ENCODE measurements at places on chromosomes 13 and 19.

DNA sequence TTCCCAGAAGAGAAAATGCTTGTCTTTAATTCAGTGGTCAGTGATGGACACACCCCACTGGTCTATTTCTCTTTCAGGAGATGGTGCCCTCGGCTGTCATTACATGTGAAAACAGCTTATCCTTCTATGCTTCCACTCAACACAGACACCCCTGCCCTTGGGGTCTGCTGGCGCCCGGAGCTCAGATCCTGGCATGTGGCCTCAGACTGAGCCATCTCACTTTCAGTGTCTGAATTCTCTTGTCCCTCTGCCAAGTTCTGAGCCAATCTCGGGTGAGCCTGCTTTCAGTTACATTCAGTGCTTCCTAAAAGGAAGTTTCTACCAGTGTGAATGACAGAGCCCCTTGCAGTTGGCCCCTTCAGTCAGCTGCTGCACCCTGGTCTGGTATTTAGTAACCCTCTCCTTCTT lies 293.6 kb downstream of the DNAJC15 start:
- no peak for DNase-seq

DNA sequence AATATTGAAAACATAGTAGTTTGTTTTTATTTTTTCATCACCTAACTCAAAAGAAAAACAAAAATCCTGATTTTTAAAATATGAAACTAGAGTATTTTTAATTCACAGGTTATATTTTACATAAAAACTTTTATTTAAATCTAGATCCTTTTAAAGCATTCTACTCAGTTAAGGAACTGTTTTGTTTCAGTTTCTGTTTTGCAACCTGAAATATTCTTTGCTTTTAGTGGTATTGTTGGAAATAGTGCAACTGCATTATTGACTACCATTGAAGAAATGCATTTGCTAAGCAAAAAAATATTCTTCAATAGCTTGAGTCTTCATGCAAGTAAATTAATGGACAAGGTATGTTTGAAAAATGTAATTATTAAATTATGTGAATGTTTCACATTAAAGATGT lies 43.8 kb downstream of the COG6 start:
- no peak for DNase-seq

DNA sequence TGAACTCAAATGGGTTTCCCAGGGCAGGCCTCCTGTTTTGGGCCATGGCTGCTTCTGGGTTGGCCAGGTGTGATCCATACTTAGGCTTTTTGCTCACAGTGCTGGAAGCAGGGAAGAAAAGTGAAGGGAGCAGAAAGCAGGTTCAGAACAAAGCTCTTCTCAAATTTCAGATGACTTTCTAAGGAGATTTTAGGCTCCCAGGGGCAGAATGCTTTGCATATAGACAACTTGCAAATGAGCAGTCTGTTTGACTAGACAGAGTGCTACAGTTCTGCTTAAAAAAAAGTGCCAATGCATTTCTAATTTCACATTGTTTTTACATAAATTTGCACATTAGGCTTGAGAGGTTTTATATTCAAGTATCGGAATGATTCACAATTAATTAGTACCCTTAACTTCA lies 2.6 kb upstream of the SLC10A2 start:
- no peak for DNase-seq

- DNase-seq = no peak
Measured at GRCh38 chr13:23985839-23986238, 88.5 kb upstream of the C1QTNF9B start.

DNA sequence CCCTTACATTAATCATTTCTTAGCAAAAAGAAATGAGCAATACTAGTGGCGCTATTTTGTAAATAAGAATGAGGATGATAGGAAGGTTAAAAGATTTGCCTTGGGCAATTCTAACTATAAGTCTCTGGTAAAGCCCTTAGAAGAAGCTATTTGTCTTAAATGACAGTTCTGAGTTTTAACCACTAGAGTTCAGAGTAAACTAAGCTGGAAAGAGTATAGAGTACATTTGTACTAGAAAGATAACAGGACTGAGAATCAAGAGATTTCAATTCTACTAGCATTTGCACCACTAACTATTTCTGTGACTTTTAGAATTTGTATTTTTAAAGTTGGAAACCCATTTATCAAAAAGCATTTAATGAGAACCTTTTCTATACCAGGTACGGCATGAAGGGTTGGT lies 750.3 kb downstream of the OLFM4 start:
- no peak for DNase-seq

DNA sequence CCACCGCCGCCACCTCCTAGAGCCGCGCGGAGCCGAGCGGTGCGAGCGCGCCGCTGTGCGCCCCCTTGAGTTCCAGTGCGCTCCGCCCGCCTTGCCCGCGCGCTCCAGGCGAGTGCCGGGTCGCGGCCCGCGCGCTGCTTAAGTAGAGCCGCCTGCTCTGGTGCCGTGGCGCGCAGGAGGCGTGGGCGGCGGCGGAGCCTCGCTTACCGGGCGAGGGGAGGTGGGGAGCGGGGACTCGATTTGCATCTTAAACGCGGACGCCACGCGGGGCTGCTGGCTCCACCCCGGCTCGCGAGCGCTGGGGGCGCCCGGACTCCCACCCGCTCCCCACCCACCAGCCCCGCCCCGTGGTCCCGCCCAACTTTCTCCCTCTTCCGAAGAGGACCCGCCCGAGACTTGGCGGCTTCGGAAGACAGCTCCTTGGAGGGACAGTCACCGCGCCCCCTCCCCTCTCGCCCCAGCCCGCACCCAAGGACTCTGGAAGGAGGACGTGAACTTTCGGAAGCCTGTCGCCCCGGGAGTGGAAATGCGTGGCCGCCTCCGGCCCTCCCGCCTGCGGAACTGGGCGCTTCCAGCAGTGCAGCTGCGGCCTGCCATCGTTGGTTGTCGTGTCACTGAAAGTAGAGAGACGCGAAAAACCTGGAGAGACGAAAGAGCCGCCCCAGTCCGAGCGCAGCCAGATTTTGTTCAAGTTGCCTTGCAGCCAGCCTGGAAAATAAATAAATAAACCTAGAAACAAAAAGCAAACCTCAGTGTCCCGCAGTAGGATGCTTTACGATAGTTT lies at the start of gene KCTD12:
Gene KCTD12 (minus strand): TSS at position 114 of the 784 bp plus-strand sequence. CDS start 257 bp downstream, outside the sequence.
- DNase-seq = peak; percentile 37

GRCh38 chr13:75136151-75136550 lies 345.8 kb downstream of the TBC1D4 start:
- no peak for DNase-seq

- no peak for DNase-seq
Measured at GRCh38 chr13:81488021-81488420, 1147.1 kb upstream of the SPRY2 start.

GRCh38 chr13:113649212-113649611 lies 8.8 kb downstream of the ATP4B start:
- DNase-seq = no peak

GRCh38 chr13:91904005-91904404 lies 505.6 kb downstream of the GPC5 start:
- no peak for DNase-seq

GRCh38 chr19:46463516-46463915 lies 7.8 kb downstream of the PNMA8A start:
- no peak for DNase-seq

- DNase-seq = no peak
Measured at GRCh38 chr19:20482721-20483120, 82.9 kb downstream of the ZNF737 start.

GRCh38 chr13:38950987-38951386 lies 39.6 kb downstream of the STOML3 start:
- no peak for DNase-seq

- DNase-seq = no peak
Measured at GRCh38 chr19:40155749-40156265, 35.4 kb upstream of the MAP3K10 start.

DNA sequence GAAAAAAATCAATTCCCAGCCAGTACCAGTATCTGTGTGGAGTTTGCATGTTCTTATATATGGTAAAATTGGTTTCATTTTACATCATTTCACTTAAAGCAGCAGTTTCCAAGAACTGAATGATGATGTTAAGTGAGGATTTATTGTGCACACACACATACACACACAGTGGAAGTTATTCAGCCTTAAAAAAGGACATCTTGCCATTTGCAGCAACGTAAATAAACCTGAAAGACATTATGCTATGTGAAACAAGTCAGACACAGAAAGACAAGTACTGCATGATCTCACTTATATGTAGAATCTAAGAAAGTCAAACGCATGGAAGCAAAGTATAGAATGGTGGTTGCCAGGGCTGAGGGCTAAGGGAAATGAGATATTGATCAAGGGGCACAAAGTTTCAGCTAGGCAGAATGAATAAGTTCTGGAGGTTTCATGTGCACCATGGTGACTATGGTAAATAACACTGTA lies 5.3 kb downstream of the SIGLECL1 start:
- no peak for DNase-seq

DNA sequence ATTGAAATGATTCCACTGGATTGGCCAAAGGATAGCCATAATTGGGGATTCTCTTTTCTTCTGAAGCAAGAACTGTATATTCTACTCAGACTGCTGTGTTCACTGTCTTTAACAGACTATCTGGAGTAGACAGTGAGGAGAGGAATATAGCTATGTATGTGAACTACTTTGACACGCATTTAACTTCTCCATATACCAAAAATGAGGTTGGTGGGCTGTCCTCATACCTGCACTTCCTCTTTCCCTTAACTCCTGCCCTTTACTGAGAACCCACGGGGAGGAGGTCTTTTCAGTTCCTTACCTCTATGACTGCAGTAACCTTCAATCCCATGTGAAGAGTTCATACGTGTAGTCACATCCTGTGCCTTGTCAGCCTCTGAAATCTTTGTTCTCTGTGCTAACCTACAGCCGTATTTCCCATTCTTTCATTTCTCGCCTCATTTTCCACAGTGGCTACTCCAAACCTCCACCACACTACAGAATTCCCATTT lies 305.8 kb downstream of the MTUS2 start:
- no peak for DNase-seq

DNA sequence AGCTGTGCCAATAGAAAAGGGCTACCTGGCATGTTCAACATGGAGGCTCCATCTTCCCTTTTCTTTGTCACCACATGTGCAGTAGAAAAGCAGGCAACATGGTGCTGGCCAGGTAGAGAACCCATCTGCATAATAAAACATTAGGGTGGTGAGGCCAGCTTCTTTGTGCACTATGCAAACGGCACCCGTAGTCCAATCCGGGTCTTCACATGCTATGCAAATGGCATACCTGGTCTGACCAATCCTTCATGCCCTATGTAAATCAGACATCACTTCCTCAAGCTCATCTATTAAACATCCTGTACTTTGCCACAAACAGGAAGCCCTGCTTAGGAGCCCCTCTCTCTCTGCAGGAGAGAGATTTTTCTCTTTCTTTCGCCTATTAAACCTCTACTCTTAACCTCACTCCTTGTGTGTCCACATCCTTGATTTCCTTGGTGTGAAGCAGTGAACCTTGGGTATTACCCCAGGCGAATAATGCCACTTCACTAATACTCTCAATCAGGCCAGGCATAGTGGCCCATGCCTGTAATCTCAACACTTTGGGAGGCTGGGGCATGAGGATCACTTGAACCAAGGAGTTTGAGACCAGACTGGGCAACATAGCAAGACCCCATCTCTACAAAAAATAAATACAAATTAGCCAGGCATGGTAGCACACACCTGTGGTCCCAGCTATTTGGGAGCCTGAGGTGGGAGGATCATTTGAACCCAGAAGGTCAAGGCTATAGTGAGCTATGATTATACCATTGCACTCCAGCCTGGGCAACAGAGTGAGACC lies 111.3 kb upstream of the MRI1 start:
- no peak for DNase-seq

- no peak for DNase-seq
Measured at GRCh38 chr13:36530050-36530789, 97.9 kb downstream of the CCNA1 start.

DNA sequence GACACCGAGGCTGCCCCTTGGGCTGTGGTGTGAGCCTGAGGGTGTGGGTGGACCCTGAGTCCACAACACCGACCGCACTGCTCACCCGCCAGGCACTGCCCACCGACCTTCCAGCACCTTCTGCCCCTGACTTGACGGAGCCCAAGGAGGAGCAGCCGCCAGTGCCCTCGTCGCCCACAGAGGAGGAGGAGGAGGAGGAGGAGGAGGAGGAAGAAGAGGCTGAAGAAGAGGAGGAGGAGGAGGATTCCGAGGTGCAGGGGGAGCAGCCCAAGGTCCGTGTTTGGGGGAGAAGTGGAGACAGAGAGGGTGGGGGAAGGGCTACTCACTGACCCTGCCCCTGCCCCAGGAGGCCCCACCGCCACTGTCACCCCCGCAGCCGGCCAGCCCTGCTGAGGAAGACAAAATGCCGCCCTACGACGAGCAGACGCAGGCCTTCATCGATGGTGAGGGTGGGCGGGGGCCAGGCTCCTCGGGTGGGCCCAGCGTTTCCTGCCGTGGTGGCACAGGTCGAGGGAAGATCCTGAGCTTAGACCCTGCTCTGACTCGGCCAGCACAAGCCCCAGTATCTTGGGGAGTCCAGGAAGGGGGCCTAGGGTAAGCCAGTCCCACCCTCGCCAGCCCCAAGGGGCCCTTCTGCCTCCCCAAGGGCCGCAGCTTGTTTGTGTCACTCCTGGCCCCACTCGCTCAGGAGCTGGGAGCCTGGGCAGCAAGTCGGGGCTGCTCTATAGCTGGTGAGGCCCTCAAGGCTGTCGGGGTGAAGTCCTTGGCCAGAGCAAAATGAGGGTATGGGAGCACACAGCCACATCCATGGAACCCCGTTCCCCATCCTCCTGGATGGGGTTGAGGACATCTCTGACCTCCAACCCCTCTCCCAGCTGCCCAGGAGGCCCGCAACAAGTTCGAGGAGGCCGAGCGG lies 12.2 kb downstream of the PRKCSH start:
- no peak for DNase-seq

DNA sequence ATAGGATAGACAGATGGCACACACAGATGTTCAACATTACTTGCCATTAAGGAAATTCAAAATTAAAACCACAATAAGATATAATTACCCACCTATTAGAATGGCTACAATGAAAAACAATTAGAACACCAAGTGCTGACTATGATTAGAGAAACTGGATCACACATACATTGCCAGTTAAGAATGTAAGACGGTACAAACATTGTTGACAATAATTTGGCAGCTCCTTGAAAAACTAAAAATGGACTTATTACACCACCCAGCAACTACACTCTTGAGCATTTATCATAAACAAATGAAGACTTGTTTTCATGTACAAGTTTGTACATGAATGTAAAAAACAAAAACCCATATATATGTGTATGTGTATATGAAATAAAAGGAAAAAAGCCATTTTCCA lies 13.7 kb downstream of the ZNF461 start:
- DNase-seq = no peak

DNA sequence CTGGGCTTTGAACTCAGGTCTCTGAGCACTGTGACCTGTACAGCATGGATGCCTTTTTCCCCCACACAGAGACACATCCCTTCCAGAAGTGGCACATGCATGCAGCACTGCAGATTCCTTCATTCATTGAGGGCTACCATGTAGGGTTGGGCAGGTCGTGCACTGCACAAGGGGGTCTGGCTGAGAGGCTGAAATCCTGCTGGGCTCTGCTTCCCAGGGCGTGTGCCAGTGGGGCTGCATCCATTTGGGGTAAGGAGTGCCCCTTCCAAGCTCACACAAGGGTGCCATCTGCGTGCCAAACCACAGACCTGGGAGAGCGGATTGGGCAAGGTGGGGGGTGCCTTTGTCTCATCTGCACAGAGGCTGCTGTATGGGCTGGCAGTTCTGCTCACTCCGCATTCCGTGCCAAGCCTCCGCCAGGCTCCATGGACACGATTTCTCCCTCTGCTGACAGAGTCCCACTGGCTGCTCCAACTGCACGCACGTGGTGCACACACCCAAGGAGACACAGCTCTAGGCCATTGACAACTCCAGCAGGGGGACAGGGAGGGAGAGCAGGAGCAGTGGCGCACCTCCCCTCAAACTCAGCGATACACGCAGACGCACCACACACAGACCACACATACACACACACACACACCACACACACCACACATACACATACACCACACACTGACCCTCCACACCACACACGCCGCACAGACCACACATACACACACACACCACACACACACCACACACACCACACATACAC lies 4.5 kb upstream of the SHISA7 start:
- no peak for DNase-seq
